ENCODE measurements at places on chromosomes 6 and 20. TPM values are rescaled to one million over a fixed set of nuclear protein-coding genes. Genes with fewer than 3 reads are reported as not detected.

The ZC2HC1B gene
- total RNA-seq = not detected

The PROKR2 gene
- 0.18 TPM for total RNA-seq

The RIMS1 gene
- not detected for total RNA-seq

The RSPO4 gene
- not detected for total RNA-seq

The GSTA3 gene
- total RNA-seq = not detected

The PSORS1C1 gene
- not detected for total RNA-seq

DNA sequence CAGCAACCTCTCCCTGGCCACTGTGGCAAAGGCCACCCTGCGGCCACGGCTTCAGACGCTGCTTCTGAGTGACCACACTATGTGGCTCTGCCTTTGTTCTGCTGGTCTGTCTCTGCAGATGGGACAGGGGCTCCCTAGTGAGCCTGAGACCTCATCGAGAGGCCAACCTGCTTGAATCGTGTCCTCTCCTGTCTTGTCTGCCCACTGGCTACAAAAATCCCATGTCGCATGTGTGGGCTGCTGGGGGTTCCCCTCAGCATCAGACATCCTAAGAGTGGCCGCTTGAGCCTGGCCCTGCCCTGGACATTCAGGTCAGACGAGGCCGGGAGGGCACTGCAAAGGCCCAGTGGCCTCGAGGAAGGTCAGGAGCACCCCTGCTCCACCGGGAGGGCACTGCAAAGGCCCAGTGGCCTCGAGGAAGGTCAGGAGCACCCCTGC lies 222.9 kb downstream of the DLL1 start:
- DNase-seq = no peak

DNA sequence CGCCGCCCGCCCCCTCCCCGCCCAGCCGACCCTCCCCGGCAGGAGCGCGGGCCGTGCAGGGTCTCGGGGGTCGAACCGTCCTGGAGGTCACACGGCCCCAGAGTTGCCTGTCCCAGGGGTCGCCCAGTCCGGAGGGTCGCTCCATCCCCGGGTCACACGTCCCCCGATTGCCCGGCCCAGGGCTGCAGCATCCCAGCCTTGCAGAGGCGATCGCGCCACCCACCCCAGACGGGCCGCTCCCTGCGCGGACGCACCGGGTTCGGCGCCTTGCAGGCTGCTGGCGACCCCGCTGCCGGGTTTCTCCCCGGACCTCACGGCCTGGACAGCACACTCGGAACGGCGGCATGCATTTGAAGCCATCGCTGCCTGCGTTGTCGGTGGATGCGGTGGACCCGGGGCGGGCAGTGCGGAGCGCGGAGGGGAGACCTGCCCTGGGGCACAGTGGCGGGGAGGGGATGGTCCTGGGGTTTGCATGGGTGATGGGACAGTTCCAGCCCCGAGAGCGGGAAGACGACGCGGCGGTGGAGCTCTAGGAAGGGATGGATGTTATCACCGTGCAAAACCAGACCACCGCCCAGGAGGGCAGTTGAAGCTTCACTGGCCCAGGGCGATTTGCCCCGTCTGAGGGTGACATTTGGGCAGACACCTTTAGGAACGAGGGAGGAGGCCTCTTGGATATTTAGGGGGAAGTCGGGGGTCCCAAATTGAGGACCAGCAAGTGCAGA lies 22.7 kb upstream of the FRMD1 start:
- no peak for DNase-seq

DNA sequence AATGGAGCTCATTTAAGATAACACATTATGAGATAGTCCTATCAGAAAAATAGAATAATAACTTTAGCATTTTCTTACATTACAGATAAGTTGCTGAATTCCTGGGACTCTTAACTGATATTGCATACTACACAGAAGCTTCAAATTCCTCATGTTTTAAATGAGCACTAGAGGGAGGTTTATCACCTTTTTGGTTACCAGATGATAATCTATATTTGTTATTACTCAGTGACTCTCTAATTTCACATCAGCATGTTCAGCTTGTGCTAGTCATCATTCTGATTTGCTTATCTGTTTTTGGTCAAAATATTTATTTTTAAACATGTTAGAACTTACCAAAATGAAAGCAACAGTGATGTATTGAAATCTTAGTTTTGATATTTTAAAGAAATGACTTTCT lies 20.5 kb upstream of the GJA10 start:
- DNase-seq = no peak

- no peak for DNase-seq
These were observed 78.9 kb upstream of the ISM1 start for GRCh38 chr20:13142143-13142542.

- DNase-seq = no peak
These were observed 80.9 kb upstream of the SRSF6 start for GRCh38 chr20:43376831-43377230.

DNA sequence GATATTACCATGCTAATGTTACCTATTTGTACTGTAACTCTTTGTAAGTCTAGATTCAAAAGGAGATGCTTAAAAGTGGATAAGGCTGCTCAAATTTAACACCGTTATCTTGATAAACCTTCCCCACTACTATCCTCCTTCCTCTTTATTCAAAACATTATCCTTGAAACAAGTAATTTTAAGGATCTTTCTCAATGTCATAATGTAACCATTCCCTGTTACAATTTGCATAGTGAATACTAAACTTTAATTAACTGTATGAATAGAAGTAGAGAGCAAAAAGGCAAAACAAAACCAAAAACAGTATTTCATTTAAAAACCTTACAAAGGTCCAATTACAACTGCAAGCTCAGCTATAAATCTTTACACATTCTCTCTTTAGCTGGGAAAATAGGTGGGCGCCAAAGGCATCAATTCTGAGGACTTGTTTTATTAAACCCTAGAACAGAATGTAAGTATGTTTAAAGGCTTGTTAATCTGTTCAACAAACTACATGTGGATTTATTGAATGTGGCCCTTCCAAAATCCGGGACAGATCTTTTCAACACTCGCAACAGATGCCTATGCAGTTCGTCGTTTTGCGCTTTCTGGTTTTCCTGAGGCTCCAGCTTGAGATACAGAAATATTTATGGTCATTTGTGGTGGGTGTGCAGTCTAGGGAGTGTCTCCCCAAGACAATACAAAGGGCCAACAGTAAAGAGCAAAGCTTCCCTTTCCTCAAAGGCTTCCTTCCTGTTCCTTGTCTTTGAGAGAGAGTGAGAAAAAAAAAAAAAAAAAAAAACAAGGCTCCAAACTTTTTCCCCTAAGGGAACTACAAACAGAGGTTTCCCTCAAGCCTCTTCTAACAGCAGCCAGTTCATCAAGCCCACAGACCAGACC lies 15.1 kb downstream of the KIF13A start:
- DNase-seq = no peak

Data from CD8-positive, alpha-beta memory T cell (primary cell).